Substantia nigra (tissue), 51 donors: ENCODE measurements at places on chromosomes 16 and 17.

GRCh38 chr17:75557075-75557851 lies 30.3 kb upstream of the MYO15B start:
- DNase-seq = peak; percentile 59

DNA sequence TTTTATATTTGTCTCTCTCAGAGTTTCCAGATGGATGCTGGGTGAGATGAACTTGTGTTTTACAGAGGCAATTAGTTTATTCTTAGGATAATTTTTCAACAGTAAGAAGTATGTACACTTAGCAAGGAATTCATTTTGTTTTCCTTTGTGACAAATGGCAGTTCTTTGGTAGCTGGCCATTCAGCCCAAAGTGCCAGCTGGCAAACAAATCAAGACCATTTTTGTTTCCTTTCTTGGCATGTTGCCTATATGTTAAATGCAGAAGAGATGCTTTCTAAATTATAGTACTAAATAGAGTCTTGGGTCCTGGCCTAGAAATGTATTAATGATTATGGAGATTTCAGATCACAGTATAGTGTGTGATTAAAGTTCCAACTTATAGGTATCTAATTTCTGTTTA lies 337.1 kb downstream of the CNTNAP4 start:
- DNase-seq = no peak

- DNase-seq = no peak
Observed at GRCh38 chr17:31062346-31062745, 32.4 kb upstream of the NF1 start.

- no peak for DNase-seq
Observed at GRCh38 chr16:70759666-70760065, 41.3 kb downstream of the VAC14 start.

DNA sequence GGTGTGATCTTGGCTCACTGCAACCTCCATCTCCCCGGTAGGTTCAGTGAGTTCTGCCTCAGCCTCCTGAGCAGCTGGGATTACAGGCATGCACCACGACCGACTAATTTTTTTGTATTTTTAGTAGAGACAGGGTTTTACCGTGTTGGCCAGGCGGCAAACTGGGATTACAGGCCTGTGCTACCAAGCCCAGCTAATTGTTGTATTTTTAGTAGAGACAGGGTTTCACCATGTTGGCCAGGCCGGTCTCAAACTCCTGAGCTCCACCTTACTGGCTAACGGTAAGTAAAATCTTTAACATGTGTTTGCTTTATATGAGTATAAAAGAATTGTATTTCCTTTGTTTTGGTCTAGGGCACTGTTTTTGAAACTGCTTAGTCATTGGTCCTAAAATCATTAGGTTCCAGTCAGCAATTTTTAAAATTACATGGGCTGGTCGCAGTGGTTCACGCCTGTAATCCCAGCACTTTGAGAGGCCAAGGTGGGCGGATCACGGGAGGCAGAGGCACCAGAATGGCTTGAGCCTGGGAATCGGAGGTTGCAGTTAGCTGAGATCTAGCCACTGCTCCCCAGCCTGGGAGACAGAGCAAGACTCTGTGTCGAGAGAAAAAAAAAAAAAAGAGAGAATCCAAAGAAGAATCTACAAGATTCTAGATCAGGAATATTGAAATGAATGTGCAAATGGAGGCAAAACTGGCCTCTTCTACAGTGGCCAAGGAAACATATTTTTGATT lies 3.6 kb downstream of the FLYWCH1 start:
- DNase-seq = no peak

GRCh38 chr16:85081038-85081437 lies 31.2 kb downstream of the CIBAR2 start:
- no peak for DNase-seq

DNA sequence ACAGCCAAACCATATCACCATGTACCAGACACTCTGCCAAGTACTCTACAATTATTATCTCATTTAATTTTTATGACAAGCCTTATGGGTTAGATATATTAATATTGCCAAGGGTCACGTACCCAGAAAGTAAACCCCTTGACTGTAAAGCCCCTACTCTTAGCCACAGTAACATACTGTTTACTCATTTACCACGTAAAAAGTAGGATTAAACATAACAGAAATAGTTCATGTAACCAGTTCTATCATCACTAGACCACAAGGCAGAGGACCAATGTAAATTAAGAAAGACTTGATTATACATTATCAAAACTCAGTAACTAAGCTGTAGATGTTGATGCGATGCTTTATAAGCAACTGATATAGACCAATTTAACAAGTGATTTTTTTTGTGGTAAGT lies 101.5 kb upstream of the CNTNAP4 start:
- DNase-seq = no peak

GRCh38 chr16:65523283-65523944 lies 401.6 kb upstream of the CDH11 start:
- no peak for DNase-seq

DNA sequence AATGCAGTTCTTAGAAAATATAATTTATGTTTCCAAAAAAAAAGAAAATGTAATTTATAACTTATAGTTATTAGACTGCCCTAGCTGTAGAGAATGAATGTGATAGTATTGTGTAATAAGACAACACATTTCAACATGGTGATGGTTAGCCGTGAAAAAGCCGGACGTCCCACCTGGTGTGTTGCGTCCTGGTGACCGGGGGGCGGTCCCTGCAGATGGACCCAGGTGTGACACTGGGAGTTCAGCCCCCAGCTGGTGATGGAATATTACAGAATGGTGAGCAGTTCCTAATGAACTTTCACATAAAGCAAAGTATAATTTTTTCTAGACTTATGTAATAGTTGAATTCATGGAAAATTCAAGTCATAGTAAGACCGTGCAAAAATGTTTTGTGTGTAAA lies 132.8 kb downstream of the LAT start:
- no peak for DNase-seq

GRCh38 chr16:84976644-84977400 lies 34.5 kb downstream of the ZDHHC7 start:
- DNase-seq = no peak

DNA sequence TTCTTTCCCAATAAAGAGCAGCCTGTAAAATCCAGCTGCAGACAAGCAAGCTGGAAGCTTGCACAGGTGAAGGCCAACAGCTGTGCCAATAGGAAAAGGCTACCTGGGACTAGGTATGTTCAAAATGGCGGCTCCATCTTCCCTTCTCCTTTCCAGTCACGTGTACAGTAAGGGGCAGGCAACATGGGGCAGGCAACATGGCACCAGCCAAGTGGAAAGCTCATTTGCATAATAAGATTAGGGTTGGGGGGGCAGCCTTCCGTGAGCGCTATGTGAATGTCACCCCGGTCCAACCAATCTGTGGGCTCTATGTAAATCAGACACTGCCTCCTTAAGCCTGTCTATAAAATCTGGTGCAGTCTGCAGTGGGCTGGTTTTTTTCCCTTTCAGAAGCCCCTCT lies 31.3 kb downstream of the TVP23A start:
- DNase-seq = no peak

GRCh38 chr16:70453892-70454221 lies 538 bp upstream of the FCSK start:
- DNase-seq = no peak

- DNase-seq = no peak
Observed at GRCh38 chr16:4172070-4172469, 55.8 kb upstream of the ADCY9 start.

GRCh38 chr17:74520790-74521480 lies 10.3 kb downstream of the CD300LB start:
- DNase-seq = no peak

DNA sequence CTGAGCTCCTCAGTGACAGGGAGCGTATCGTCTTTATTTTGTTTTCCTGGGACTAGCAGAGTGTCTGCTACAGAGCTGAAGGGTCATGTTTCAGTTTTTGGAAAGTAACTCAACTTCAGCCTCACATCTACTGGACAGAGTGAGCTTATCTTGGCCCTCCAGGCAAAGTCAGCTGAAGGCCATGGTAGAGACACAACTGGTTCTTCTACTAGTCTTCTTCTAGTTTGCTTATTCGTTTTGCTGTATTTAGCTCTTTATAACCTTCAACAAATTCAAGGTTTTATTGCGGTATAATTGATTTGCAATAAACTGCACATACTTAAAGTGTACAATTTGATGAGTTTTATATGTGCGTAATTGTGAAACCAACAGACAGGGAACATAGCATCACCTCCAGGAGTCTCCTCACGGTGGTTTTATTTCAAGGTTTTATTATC lies 6.1 kb upstream of the PRKCA start:
- DNase-seq = no peak

- DNase-seq = no peak
Observed at GRCh38 chr16:83994087-83994486, 26.0 kb downstream of the NECAB2 start.

DNA sequence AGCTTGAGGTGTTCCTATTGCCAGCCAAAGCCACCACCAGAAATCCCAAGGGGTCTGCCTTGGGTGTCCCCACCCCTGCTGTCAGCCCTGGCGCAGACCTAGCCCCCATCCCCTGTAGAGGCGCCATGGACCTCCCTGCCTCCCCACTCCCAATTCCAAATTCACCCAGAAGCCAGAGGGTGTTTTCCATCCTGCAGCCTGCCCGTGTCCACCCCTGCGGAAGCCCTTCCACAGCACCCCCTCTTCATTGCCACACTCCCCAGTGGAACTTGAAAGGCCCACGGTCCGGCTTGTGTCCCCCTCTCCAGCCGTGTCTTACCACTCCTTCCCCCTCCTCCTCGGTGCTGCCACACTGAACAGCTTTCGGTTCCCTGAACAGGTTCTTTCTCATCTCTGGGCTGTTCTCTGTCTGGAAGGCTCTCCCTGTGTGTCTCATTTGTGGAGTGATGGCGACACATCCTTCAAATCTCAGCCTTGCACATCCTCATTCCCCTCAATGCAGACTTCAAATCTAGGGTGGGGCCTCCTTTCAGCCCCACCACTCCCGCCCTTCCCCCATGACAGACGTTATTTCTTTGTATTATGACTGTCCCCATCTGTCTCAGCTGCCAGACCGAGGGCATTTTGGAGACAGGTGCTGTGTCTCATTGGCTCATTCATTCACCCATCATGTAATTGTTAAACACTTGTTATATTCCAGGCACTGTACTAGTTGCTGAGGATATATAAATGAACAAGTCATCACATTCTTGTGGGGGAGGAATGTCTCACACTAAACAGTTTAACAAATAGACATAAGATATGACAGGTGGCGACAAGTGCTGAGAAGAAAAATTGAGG lies 36.3 kb downstream of the ADGRG5 start:
- no peak for DNase-seq

DNA sequence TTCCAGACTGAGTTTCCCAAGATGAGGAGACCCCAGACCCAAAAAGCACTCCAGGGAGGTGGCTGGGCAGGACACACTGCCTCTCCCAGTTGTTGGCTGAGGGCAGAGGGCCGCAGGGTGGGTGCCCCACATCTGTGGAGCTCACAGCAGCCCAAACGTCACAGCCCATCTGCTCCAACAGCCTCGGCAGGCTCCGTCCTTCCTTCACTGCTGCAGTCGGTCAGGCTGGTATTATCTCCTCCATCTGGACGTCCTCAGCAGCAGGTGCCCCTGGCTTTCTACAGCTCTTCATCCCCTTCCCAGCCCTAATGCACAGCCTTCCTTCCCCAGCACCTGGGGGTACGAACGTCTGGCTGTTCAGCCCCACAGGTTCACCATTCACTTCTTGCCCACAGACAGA lies 55.2 kb downstream of the PRMT7 start:
- no peak for DNase-seq

GRCh38 chr16:9372934-9373890 lies 281.8 kb downstream of the HAPSTR1 start:
- peak; percentile 29 for DNase-seq

DNA sequence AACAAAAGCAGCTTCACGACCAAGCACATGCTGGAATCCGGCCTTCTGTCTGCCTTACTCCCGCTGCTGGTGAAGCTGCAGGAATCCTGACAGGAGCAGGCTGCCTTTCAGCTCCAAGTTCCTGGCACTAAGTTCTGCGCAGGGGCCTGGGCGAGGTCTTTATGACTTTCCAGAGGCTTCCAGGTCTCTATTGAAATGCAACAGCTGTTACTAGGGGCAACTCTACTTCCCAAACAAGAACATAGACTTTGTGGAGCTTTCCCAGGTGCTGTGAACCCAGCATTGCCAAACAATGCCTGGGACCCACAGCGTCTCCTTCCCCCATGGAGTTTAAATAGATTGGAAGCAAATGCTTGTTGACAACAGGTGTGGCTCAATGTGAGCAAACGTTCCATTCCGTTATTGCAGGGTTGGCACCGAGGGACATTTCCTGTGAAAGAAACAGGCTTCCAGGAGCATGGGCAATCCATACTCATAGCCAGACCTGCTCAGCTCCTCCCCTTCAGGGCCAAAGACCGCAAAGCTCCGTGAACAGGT lies 156.0 kb downstream of the CDH13 start:
- DNase-seq = no peak

DNA sequence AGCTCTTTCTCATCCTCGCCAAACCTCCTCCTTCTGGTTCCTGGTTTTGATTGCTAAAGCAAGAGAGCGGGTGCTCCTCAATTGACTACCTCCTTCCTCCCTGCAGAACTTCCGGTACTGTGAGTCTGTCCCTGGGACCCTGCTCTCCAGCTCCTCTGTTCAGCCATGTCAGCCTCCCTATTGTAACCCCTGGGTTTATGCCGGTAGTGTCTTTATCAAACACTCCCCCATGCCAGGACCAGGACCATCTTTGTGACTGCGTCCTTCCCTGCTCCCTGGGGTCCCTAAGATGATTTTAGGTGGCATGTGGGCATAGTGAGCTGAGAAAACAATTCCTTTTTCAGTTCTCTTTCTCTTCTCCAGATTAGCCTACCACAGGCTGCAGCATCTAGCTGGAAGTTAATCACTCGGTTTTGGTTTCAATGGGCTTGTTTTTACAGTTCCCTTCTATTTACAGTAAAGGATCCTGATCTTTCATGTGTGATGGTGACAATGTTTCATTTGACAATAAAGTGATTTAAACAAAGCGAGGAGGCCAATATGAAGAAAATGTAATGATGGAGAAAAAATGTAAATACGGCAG lies 27.7 kb upstream of the IL21R start:
- DNase-seq = no peak

GRCh38 chr16:50086176-50086575 lies 20.4 kb downstream of the HEATR3 start:
- DNase-seq = no peak

- DNase-seq = no peak
Observed at GRCh38 chr17:79997011-79997660, 38.5 kb downstream of the TBC1D16 start.

DNA sequence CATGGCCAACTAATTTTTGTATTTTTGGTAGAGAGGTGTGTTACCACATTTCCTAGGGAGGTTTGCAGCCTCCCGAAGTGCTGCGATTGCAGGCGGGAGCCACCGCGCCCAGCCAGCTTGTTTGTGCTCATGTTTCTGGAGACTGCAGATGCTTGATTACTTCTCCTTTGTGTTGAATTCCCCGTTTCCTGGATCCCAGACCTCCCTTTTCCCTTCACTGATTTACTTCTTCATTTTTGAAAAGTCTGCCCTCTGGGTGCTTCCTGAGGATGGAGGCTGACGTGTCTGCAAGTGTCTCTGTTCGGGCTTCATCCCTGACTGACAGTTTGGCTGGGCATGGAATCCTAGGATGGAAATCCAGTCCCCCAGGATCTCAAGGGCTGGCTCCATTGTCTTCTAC lies 7.0 kb upstream of the TRIM47 start:
- DNase-seq = no peak

GRCh38 chr16:78988361-78988969 lies 612.1 kb downstream of the MAF start:
- no peak for DNase-seq
